ENCODE measurements at places on chromosomes 11 and 22.

DNA sequence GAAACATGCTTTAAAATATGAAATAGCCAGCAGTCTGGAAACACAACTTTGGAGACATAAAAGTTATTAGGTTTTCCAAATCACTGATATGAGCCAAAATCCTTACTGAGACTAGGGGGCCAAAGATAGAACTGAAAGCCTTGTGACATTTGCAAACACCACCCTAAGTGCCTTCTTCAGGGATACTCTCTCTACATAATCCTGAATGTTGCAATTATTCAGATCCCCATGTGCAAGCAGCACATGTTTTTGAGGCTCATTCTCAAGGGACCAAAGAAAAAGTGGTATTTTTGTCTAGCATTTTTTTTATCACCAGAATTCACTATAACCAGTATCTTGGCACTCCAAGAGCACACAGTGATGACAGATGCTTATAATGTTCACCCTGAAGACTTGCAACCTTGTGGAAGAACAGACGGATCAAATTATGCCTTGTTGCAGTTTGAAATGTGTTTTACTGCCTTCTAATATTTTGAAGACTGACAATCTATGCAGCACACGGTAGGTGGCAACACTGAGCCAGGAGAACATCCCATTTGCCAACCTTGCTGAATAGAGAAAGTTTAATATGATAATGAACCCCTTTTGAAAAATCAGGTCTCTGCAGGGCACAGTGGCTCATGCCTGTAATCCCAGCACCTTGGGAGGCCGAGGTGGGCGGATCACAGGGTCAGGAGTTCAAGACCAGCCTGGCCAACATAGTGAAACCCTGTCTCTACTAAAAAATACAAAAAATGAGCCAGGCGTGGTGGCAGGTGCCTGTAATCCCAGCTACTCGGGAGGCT lies 78.5 kb downstream of the PLEKHA7 start:
- DNase-seq = no peak

GRCh38 chr11:70124321-70125000 lies 46.3 kb downstream of the ANO1 start:
- DNase-seq = no peak

- no peak for DNase-seq
These were observed 88.9 kb upstream of the CLNS1A start for GRCh38 chr11:77726524-77726923.

GRCh38 chr11:65648997-65649493 lies 11.1 kb downstream of the SIPA1 start:
- no peak for DNase-seq

GRCh38 chr11:132463295-132464002 lies 1068.9 kb downstream of the OPCML start:
- DNase-seq = no peak

GRCh38 chr11:134614141-134614540 lies 202.1 kb upstream of the B3GAT1 start:
- DNase-seq = no peak

DNA sequence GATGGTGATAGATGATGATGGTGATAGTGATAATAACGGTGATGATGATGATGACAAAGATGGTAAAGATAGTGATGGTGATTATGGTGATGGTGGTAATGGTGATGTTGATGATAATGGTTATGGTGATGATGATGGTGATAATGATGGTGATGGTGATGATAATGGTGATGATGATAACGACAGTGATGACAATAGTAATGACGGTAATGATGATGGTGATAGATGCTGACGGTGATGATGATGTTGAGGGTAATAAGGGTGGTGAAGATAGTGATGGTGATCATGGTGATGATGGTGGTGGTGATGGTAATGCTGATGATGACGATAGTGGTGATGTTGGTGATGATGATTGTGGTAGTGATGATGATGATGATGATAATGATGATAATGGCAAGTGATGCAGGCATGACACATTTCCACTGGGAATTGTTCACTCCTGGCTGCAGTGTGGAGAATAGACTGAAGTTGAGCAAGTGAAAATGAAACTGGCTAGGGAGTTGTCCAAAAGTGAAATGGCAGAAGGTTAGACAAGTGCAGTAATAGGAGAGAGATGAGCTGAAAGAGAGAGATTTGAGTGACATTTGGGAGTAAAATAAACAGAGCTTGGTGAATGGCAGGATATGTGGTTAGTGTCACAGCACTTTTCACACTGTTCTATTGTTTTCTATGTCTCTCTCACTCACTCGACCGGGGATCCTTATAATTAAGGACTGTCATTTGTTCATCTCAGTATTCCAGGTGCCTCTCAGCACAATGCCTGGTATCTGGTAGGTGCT lies 992.5 kb downstream of the OPCML start:
- DNase-seq = no peak

DNA sequence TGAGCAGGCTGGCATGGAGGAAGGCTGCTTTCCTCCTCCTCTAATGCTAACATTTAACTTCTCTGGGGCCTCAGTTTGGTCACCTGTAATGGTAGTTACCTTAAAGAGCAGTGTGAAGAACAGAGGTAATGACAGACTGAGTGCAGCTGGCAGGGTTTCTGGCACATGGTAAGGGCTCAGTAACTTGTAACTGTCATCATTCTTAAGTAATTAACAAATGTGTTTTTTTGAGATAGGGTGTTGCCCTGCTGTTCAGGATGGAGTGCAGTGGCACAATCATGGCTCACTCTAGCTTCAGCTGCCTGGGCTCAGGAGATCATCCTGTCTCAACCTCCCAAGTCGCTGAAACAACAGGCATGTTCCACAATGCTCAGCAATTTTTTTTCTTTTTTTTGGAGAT lies 242.0 kb upstream of the SYN3 start:
- no peak for DNase-seq

All from NCI-H2107 (cell line).